Brain pericyte (primary cell): ENCODE measurements at places on chromosomes 1 and 21.

DNA sequence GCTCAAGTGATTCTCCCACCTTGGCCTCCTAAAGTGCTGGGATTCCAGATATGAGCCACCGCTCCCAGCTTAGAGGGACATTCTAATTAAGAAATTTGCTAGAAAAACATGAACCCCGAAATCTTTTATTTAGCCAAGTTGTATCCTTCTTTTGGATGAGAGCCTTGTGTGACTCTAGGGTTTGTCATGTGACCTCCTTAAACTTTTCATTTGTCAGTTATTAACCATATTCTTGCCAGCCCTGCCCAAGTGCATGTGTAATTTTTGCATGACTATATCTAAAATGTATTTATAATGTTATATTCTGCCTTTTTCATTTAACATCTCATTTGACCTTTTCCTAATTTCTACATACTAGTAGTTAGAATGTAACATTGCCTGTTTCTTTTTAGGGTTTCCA is 1.9 kb downstream of the UTP25 start:
- no peak for DNase-seq

- no peak for DNase-seq
These were observed 31.5 kb downstream of the PHC2 start for GRCh38 chr1:33399375-33399774.

DNA sequence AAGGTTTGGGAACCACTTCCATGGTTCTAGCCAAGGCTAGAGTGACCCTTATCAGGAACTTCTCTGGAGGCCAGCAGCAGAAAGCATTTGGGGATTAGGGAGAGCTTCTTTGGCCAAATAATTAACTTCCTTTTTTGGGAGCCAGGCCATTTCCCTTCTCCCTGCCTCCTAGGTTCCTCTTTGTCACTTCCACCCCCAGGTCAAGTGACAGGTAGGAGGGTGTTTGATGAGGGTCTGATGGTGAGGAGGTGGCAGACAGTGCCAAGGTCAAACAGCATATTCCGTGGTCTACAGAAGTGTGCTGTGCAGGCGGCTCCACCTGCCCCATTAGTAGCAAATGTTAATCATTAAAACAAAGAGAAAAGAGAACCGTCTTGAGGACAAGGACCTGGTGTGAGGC is 1.9 kb upstream of the KCNA10 start:
- DNase-seq, result no peak

DNA sequence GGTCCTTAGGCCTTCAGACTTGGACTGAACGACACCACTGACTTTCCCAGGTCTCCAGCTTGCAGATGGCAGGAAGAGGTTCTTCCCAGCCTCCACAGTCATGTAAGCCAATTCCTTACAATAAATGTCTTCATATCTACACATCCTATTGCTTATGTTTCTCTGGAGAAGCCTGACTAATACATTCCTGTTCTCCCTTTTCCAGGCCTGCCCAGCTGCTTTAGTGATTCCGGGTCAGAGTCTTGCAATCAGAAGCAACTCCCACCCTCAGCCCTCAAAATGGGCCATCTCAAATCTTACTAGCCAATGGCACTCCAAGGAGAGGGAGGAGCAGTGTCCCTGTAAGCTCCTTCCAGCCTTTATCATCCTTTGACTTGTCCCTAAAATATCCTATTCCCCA is 16.4 kb upstream of the CPT2 start:
- DNase-seq, result no peak

GRCh38 chr1:178150610-178151009 is 56.7 kb downstream of the RASAL2 start:
- DNase-seq, result no peak

DNA sequence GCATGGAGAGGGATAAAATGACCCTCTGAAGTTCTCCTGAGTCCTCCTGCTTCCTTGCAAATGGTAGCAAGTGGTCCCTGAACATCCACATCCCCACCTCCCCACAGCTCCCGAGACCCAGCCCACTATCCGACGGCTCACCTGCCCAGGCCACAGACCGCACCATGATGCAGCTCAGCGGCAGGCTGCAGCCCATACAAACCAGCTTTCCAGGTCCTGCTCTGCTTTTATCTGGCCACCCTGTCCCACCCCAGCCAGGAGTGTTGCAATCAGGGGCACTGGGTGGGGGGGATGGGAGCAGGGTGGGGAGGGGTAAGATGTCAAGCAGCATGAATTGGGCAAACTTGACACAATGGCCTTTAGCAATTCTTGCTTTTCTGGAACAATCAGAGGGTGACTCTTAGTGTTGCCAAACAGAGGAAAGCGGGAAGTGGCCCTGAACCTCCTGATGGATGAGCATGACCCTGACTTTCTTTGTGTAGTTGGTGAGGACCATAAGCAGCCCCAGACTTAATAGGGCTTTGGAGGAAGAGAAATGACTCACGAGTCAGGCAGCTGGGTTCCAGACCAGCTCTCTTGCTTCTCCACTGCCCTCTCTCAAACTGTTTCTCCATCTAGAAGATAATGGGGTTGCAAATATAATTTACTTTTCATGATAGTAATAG is at the start of gene CHIT1:
CHIT1 (minus strand) TSS at position 203 of the 665 bp plus-strand sequence; CDS start at position 166, 37 bp downstream.
- DNase-seq, result no peak

GRCh38 chr1:23825076-23825761 is at the start of gene HMGCL:
Gene HMGCL (minus strand): TSS chr1:23825429. CDS start chr1:23825415, 14 bp downstream.
- peak; percentile 63 for DNase-seq

- no peak for DNase-seq
These were observed 64.4 kb upstream of the NEK2 start for GRCh38 chr1:211739671-211740411.

DNA sequence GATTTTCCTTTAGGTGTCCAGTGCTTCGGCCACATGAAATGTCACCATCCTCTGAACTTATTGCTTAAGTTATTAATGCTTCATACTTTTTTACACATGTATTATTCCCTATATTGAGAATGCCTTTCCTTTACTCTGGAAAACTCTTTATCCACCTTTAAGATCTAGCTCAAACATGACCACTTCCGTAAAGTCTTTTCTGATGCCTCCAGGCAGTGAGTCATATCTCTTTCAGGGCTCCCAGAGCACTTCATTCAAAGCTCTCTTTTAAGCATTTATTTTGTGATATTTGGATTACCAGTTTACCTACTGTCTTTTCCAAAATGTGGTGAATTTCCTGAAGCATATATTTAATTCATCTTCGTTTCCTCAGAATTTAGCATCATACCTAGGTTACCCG is 178.9 kb downstream of the HS2ST1 start:
- no peak for DNase-seq

- no peak for DNase-seq
These were observed 51.1 kb downstream of the FAM163A start for GRCh38 chr1:179794146-179794545.

- DNase-seq, result no peak
These were observed 595.5 kb downstream of the RWDD3 start for GRCh38 chr1:95829556-95829955.

- no peak for DNase-seq
These were observed 407.6 kb upstream of the VAMP3 start for GRCh38 chr1:7363450-7363849.

DNA sequence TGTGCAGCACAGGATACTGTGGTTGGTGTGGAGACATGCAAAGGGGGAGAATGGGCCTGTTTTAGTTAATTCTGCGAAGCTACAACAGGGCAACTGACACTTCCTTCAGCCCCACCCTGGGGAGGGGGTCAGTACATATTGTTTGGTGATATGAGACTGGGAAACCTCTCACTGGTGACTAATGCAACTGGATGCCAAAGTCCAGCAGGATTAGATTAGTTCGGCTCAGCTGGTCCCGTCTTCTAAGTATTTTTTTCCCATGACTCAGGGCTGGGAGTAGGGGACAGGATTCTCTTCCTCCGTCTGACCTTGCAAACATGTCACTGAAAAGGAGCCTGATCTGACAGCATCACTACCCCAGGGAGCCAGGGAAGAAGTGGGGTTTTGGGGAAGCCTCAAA is 43.0 kb downstream of the PLXNA2 start:
- DNase-seq, result no peak

DNA sequence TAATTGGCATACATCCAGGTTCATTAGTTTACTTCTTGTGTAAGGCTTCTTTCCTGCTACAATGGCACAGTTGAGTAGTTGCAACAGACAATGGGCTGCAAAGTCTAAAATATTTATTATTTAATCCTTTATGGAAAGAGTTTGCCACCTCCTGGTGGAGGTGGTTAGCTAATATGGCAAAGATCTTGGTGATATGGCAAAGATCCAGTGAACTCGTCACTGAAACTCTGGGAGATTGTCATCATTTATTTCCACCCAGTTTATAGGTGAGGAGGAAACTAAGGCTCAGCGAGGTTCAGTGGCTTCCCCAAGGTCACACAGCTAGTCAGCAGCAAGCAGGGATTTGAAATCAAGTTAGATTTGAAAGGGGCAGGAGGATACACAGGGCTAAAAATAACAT is 16.1 kb upstream of the IFFO2 start:
- no peak for DNase-seq

DNA sequence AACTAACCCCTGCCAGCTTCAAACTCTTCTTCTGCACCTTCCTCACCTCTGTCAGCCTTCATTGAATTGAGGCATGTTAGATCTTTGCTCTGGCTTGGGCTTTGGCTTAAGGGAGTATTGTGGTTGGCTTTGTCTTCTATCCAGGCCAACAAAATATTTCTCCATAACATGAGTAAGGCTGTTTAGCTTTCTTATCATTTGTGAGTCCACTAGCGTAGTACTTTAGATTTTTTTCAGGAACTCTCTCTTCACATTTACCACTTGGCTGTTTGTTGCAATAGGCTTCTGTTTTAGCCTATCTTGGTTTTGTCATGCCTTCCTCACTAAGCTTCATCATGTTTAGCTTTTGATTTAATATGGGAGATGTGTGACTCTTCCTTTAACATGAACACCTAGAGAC is 417.5 kb downstream of the NCAM2 start:
- no peak for DNase-seq

DNA sequence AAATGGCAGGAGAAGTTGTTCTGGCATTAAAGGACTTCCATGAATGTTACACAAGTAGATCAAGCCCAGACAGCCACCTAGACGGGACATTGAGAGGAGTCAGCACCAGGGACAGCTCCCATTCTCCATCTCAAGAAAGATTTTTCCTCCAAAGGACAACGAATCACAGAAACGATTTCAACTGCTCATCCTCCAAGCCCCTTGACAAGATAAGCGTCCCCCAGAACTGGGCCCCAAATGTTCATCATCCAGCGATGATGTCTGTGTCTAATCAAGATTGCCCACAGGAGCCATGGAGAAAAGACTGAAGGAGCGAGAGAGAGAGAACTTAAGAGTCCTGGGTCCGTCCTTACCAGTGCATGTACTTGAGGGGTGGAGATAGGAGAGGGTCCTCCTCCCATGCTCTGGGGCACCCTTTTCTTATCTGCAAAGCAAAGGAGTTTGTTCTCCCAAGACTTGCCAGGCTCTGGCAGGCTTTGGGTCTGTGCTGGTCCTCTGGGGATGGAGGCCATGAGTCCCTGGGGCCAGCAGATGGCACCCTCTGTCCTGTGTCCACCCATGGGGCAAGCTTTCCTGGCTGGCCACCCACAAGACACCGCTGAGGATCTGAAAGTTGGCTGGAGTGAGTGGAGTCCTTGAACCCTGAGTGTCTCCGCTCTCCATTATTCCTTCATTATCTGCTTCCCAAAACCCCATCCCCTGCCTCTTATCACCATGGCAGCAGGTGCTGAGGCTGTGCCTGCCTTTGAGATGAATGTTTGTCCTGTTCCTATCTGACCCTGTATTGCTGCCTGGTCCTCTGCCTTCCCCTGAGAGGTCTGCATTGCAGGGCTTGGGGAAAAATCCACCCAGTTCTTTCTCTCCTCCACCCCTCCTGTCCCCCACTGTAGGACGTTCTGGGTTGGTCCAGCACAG is 164.6 kb downstream of the ACTL8 start:
- DNase-seq, result no peak

DNA sequence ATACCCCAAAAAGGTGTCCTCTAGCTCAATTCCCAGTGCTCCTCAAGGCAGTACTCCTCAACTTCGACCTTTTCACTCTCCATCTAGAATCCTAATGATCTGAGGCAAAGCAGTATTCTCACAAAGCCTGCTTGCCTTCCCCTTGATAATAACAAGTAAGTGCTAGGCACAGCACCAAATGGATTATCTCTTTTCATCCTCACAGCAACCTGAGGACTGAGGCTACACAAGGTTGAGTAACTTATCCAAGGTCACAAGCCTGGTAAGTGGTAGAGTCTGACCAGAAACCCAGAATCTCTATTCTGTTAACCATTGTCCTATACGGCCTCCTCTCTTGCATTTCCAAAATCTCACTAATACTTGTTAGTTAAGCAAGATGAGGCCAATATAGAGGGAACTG is 5.1 kb downstream of the SYDE2 start:
- DNase-seq, result no peak

- peak; percentile 51 for DNase-seq
These were observed 101.7 kb downstream of the BCAR3 start for GRCh38 chr1:93579891-93580290.

DNA sequence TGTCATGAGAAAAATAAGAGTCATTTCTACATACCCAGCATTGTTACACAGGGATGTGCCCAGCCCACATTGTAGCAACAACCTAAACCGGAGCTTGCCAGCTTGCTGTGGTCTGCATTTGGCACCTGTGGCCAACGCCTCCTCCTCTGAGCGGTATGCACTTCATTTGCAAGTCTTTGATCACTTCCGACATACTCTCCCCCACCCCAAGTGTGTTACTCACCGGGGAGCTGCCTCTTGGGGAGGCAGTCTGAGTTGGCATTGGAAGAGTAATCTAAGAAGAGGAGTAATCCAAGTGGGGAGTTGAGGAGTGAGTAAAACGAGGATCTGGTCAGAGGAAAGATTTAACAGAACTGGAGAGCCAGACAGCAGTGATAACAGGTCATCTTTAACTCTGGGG is 3.8 kb downstream of the BCL9 start:
- DNase-seq, result no peak

- no peak for DNase-seq
These were observed 107.7 kb upstream of the ZNF648 start for GRCh38 chr1:182169203-182169602.

GRCh38 chr1:14826172-14826636 is 227.7 kb downstream of the KAZN start:
- no peak for DNase-seq

DNA sequence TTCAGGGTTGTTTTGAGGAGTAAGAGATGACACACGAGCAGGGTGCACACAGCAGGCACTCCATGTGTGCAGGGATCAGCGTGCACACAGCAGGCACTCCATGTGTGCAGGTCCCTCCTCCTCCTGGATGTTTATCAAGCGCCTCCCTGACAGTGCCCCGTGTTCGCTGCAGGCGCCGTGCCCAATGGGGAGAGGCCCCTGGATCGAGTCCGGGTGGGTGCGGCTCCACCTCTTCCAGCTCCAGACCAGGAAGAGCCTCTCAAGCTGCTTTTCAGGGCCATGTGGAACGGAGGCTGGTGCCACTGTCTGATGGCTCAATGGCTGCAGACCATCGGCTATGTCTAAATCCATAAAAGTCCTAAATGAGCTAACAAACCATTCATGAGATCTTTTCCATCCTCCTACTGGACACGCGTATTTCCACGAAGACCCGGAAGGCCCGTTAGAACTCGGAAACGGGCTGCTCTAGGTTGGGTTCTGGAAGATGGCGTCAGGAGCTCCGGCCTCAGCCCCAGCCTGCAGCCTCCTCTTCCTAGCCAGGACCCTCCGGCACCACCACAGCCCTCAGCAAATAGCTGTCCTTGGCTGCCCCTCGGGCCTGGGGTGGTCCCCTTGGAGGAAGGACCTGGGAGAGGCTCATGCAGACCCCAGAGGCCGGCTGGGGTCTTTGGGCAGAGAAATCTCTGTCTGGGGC is 36.0 kb downstream of the RRP1 start:
- no peak for DNase-seq
